Neural crest cell (in vitro differentiated cells): ENCODE measurements at places on chromosomes 3 and 15. TPM values are rescaled to one million over a fixed set of nuclear protein-coding genes. Genes with fewer than 3 reads are reported as not detected.

The TTLL13 gene
- total RNA-seq, result 0.19 TPM in 1 of 2 replicates, not detected in the other

The FETUB gene
- not detected in 2 replicates for total RNA-seq

The DPPA2 gene
- 0.86 and 1.1 TPM in 2 replicates for total RNA-seq

The CCDC191 gene
- total RNA-seq, result 4.5 and 5.4 TPM in 2 replicates

The LYZL4 gene
- total RNA-seq, result not detected in 2 replicates

The TF gene
- total RNA-seq, result 0.98 and 1.6 TPM in 2 replicates

The KIF15 gene
- 49.0 and 51.3 TPM in 2 replicates for total RNA-seq

The SLC2A2 gene
- total RNA-seq, result not detected in 2 replicates

The GOLGA8S gene
- 0.25 and 0.33 TPM in 2 replicates for total RNA-seq

The FBXO40 gene
- total RNA-seq, result not detected in 2 replicates

The SLC9C1 gene
- total RNA-seq, result 0.42 and 0.55 TPM in 2 replicates

The LIPC gene
- total RNA-seq, result not detected in 2 replicates

- DNase-seq, result no peak
Measured at GRCh38 chr3:12312010-12312409, 23.1 kb downstream of the PPARG start.

DNA sequence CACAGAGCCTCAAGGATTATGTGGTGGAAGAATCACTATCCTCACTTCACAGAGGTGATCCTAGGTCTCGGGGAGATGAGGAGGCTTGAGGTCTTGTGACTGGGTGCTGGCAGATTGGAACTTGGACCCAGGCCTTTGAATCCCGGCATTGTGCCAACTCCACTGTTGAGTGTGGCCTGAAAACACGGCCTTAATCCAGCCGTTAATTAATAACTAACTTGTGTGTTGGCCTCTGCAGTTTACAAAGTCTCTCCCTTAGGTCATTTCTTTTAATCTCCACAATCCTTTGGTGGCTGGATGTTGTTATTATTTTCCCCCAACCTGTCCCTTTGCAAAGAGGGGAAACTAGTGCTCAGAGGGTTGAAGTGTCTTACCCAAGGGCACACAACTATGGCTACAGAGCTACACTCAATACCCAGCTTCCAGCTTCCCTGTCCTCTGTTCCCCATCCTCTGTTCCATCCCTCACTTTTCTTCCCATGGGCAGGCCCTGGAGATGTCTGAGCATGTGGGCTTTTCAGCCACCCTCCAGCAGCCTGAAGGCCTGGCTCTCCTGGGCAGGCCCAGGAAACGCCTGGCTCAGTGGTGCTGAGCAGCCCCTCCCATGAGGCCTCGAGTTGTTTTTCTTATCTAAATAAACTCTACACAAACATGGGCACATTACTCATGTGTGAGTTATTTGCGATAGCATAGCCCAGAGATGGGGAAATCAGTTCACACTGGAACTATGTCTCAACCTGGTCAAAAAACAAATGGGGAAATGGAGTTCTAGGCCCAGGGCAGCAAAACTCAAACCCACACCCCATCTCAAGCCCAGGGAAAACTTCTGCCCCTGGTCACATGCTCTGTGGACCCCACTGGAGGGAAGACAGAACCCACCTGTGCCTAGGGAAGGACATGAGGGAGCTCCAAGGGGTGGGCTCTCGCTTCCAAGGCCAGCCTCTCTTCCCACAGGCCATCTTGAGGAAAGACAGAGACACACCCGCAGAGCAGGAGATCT, 16.8 kb upstream of the SMAD3 start:
- no peak for DNase-seq

- no peak for DNase-seq
Measured at GRCh38 chr3:178404961-178405360, 131.3 kb upstream of the KCNMB2 start.

GRCh38 chr15:41995476-41995855, 23.1 kb upstream of the EHD4 start:
- no peak for DNase-seq

DNA sequence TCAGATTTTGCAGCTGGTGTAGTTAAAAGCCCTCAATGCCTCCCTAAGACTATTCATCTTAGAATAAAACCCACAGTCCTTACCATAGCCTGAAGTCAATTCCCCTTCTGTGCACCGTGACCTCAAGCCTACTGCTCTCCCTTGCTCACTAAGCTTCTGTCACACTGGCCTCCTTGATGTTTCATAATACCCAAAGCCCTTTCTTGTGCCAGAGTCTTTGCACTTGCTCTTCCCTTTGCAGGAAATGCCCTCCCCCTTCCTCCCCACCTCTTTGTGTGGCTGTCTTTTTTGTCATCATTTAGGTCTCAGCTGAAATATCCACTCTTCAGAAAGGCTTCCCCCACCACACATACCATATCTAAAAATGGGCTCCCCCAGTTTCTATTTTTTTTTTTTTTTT, 4.2 kb upstream of the PLEKHO2 start:
- no peak for DNase-seq

DNA sequence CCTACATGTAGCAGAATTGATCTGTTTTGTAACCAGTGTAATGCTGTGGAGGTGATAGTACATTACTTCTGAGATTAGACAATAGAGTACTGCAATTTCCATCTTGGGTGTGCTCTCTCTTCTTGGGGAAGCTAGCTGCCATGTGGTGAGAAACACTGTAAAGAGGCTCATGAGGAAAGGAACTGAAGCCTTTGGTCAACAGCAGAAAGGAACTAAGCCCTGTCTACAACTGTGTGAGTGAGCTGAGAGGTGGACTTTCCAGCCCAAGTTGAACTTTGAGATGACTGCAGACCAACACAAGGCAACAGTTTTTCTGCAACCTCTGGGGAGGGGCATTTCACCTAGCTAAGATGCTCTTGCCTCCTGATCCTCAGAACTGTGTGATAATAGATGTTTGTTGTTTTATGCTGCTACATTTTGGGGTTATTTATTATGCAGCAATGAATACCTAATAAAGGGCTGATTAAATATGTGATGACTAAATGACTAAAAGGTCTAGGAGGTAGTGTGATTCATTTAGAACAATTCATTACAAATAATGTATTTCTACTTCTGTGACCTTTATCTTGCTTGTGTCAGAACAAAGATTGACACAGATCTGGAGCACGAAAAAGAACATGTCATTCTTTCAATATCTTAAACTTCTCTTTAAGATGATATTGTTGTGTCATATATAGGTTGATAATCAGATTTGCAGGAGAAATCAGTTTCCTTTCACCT, 121.6 kb upstream of the THRB start:
- DNase-seq, result no peak

GRCh38 chr15:33067456-33067855, 127.1 kb downstream of the FMN1 start:
- no peak for DNase-seq

DNA sequence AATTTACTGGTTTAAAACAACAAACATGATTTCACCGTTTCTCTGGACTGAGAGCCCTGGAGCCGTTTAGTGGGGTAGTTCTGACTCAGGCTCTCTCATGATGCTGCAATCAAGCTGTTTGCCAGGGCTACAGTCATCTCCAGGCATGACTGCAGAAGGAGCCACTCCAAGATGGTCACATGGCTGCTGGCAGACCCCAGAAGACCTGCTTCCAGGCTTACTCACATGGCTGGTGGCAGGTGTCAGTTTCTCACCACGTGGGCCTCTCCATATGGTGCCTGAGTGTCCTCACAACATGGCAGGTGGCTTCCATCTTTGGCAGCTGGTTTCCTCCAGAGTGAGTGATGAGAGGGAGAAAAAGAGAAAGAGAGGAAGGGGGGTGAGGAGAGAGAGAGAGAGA, 378.3 kb upstream of the RGMA start:
- no peak for DNase-seq

GRCh38 chr3:188435266-188435665, 281.3 kb downstream of the LPP start:
- DNase-seq, result no peak

DNA sequence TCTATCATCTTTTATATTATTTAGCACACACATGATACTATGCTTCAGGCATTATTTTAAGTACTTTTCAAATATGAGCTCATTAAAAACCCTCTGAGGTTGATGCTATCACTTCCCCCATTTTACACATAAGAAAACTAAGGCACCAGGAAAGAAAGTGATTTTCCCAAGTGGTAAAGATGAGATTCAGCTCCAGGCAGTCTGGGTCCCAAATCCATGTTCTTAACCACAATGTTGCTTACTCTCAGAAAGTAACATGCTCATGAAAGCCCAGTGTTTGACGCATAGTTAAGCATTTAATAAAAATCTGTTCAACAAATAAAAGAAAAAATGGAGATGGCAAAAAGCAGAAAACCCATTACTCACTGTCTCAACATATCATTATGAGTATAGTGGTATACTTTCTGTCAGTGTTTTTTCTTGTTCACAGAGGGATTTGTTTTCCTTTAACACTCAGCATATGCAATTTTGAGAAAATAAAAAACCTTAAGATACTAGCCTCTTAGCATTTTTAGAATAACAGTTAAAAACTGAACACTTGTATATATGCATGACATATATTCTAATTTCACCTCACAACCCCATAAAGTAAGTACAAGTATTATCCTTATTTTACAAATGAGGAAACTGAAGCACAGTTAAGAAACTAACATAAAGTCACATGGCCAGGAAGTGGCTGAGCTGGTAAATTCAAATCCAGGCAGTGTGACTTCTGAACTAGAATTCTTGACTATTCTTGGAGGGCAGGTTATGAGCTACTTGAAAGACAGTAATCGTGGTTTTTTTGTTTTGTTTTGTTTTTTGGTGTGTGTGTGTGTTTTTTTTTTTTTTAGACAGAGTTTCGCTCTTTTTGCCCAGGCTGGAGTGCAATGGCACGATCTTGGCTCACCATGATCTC, 10.4 kb downstream of the PEAK1 start:
- DNase-seq, result no peak

GRCh38 chr3:149151843-149152242, 22.4 kb downstream of the HPS3 start:
- DNase-seq, result no peak

GRCh38 chr3:134313847-134314587, 60.2 kb downstream of the AMOTL2 start:
- no peak for DNase-seq

- DNase-seq, result no peak
Measured at GRCh38 chr15:41988896-41989572, 16.7 kb upstream of the EHD4 start.

GRCh38 chr3:11001020-11001657, 8.6 kb downstream of the SLC6A1 start:
- peak; percentile 62 for DNase-seq

- DNase-seq, result no peak
Measured at GRCh38 chr15:79017953-79018352, 72.6 kb downstream of the RASGRF1 start.
